ENCODE measurements at places on chromosomes 5 and 9. TPM values are rescaled to one million over a fixed set of nuclear protein-coding genes. Genes with fewer than 3 reads are reported as not detected.

The HMGCS1 gene
- total RNA-seq = 132 TPM

The ZCCHC7 gene
- total RNA-seq = 24.9 TPM

The LCN6 gene
- total RNA-seq = not detected

The SWI5 gene
- 12.1 TPM for total RNA-seq

The OGN gene
- total RNA-seq = not detected

The NME5 gene
- not detected for total RNA-seq

The EGFLAM gene
- total RNA-seq = not detected

The MLANA gene
- not detected for total RNA-seq

The WHRN gene
- total RNA-seq = 0.75 TPM

The EIF4E1B gene
- total RNA-seq = not detected

The PCDHA3 gene
- total RNA-seq = not detected

The TIMD4 gene
- total RNA-seq = 3.0 TPM

The MAMDC2 gene
- total RNA-seq = not detected

The RFESD gene
- 7.5 TPM for total RNA-seq

The SKP1 gene
- total RNA-seq = 182 TPM

The PTGR1 gene
- not detected for total RNA-seq

The SCGB3A2 gene
- not detected for total RNA-seq

The HSD17B3 gene
- total RNA-seq = not detected

The TMEFF1 gene
- 0.23 TPM for total RNA-seq

The LTC4S gene
- 3.9 TPM for total RNA-seq

The ARL15 gene
- 12.5 TPM for total RNA-seq

The CDKN2B gene
- 6.3 TPM for total RNA-seq

The SLC34A1 gene
- 0.43 TPM for total RNA-seq

The LAMC3 gene
- 0.10 TPM for total RNA-seq

The NDST1 gene
- total RNA-seq = 0.39 TPM

The CTSV gene
- 0.67 TPM for total RNA-seq

The BTNL3 gene
- not detected for total RNA-seq

The EDIL3 gene
- total RNA-seq = not detected

The RABGAP1 gene
- total RNA-seq = 29.8 TPM

The DEPDC1B gene
- 29.5 TPM for total RNA-seq

The TEK gene
- total RNA-seq = not detected

The CA9 gene
- total RNA-seq = not detected

The ASB6 gene
- 22.9 TPM for total RNA-seq

The PCA3 gene
- total RNA-seq = not detected

The DDX4 gene
- total RNA-seq = 0.23 TPM

The FOXD4L4 gene
- total RNA-seq = 0.15 TPM

The ADRA1B gene
- total RNA-seq = not detected

The IL5 gene
- 1.5 TPM for total RNA-seq

The ZNF883 gene
- total RNA-seq = 0.60 TPM

The GRK6 gene
- 246 TPM for total RNA-seq

The RPP25L gene
- 32.5 TPM for total RNA-seq

The MSMP gene
- not detected for total RNA-seq

The PDLIM4 gene
- total RNA-seq = not detected

The ENG gene
- total RNA-seq = 18.3 TPM

Measured in activated naive CD4-positive, alpha-beta T cell treated with anti-CD3 and anti-CD28 coated beads, Interleukin-2, amount 10 ng/mL, durations not matched to agents 5 hours and 36 hours (primary cell).